EH (cell line): ENCODE measurements at places on chromosomes 11 and 22.

GRCh38 chr11:86551288-86552092, 120.9 kb downstream of the ME3 start:
- DNase-seq, result peak; percentile 96

- no peak for DNase-seq
These were observed 63.0 kb downstream of the P4HA3 start for GRCh38 chr11:74248469-74248868.

- DNase-seq, result no peak
These were observed at the start of gene DRD2 for GRCh38 chr11:113475160-113475761. Gene DRD2, minus strand, starts transcription at chr11:113475398. Its CDS starts 50,747 bp downstream, at chr11:113424651.

DNA sequence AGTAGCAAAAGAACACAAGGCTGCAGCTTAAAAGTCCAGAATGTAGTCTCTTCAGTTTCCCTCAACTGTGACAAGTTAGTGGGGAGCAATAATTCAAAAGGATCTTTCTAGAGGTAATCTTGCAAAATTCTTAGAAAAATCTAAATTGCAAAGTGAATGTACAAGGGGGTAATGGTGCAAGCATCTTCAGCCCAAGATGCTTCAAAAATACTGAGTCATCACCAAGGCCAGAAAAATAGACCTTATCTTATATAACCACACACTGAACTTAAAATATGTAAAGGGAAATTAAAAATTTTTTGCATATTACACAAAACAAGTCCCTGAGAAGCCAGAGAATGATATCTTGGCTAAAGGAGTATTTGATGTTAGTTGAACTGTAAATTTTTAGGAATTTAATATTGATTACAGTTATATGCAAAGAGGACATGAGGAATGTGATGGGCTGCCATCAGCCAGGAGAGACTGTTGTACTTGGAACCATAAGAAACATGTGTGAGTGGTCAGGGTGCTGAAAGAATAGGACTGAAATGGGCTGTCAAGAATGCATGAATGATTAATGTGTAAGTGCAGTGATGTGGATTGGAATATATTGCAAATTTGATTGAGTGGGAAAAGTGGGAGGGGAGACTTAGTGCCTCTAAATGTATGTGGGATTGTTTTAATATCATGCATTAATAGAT, 85.7 kb upstream of the LIN7C start:
- DNase-seq, result peak; percentile 9

DNA sequence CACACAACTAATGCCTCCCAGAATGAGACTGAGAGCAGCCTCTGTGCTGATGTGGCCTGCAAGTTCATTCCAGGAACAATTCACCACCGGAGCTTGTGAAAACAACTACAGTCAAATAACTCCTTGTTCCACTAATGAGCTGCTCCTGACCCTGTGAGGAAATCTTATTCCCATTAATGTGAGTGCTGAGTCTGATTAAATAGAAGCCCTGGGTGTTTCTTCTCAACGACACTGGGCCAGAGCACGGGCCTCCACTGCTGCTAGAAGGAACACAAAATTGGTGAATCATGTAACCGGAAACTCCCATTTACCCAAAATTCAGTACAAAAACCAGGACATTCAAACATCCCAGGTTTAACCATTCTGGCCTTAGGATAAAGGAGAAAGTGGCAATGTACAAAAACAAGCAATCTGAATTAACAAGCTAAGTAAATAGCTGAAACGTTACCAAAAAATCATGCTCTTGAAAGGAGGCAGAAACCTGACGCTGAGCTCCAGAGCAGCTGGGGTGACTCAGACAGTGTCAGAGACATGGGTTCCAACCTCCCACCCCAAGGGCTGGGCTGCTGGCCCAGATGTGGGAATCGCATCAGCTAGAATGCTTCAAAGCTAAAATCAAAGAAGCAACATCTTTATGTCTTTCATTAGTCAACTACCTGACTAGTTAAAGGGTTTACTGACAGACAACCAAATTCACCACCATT, 26.7 kb downstream of the SERGEF start:
- peak; percentile 71 for DNase-seq

DNA sequence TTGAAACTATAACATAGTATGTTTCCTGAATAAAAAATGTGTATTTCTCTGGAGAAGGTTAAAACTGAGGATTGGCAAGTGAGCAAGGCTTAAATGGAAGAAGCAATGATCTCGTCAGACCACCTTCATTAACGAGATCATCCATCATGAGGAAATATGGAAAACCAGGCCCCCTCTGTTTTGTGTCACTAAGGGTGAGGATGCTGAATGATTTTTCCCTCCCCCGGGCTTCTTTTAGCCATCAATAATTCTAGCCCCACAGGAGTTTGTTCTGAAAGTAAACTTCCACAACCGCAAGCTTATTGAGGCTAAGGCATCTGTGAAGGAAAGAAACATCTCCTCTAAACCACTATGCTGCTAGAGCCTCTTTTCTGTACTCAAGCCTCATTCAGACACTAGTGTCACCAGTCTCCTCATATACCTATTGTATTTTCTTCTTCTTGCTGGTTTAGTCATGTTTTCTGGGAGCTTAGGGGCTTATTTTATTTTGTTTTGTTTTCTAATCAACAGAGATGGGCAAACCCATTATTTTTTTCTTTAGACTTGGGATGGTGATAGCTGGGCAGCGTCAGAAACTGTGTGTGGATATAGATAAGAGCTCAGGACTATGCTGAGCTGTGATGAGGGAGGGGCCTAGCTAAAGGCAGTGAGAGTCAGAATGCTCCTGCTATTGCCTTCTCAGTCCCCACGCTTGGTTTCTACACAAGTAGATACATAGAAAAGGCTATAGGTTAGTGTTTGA, 5.8 kb upstream of the HBE1 start:
- no peak for DNase-seq

- no peak for DNase-seq
These were observed 109.4 kb downstream of the KIF18A start for GRCh38 chr11:27998552-27998951.

DNA sequence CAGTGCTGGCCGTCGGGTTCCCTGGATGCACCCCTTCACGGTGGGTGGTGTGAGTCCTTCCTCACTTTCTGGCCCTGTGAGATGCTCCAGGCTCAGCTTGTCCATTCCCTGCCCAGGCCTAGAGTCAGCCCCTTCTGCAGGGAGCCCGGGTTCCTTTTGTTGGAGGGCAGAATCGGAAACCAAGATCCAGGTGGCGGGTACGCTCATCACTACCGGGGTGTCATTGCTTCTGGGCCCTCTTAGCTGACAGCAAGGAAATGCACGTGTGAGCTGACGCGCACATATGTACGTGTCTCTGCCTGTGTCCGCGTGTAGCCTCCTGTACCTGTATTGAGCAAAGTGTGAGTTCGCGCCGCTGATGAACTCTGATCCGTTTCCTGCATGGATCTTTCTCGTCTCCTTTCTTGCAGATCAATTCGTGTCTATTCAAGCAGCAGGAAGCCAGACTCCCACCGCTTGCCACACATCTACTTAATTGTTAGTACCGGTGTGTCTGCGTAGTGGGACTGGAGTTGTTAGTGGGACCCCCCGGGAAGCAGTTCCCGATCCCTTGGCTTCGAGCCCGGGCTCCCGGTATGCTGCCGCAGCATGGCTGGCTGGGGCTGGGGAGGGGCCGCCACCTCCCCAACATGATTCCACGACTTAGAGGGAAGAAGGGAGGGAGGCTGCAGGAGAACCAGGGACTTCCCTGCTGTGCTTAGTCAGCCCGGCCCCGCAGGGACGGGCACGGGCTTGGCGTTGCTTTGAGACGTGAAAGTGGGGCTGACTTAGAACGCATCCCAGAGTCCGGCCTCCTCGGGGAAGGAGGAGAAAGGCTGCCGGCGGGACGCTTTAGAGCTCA, 35.9 kb upstream of the GRAMD4 start:
- DNase-seq, result peak; percentile 40

DNA sequence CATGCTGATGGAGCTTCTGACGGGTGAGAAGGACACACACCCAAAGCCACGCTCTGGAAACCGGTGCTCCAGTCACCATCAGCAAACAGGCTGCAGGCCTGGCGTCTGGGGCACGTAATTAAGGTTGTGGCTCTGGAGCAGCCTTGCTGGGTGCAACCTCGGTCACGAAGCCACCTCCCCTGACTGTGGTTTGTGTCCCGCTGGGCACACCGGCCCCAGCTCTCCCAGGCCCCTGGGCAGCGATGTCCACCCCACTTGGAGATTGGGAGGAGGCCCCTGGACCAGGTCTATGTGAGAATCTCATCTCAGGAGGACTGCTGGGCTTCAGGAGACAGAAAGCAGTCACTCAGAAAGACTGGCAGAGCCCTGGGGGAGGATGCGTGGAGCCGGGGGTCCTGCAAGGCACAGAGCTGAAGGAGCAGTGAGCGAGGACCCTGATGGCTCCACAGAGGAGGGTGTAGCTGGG, 631.6 kb downstream of the BRD1 start:
- DNase-seq, result no peak

GRCh38 chr22:22944268-22944985, 56.8 kb downstream of the IGLL5 start:
- DNase-seq, result no peak

GRCh38 chr11:43738600-43739409, 58.3 kb downstream of the HSD17B12 start:
- DNase-seq, result peak; percentile 91

DNA sequence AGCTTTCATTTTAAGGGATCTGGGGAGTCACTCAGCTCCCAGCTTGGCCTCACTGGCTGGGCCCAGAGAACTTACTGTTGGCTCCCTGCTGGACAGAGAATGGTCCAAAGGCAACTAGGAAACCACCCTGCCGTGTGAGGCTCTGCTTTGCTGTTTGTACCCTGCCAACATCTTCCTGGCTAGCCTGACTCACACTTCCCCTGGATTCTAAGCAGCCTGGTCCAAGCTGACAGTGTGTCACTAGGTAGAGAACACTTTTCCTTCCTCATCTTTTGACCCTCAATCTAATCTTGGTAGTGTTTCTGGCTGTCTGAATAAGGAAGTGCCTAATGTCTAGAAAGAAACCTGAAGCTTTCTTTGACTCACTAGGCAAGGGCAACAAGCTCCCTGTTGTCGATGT, 76.7 kb downstream of the FAR1 start:
- no peak for DNase-seq

- no peak for DNase-seq
These were observed 1.5 kb upstream of the SIPA1 start for GRCh38 chr11:65636108-65637031.

DNA sequence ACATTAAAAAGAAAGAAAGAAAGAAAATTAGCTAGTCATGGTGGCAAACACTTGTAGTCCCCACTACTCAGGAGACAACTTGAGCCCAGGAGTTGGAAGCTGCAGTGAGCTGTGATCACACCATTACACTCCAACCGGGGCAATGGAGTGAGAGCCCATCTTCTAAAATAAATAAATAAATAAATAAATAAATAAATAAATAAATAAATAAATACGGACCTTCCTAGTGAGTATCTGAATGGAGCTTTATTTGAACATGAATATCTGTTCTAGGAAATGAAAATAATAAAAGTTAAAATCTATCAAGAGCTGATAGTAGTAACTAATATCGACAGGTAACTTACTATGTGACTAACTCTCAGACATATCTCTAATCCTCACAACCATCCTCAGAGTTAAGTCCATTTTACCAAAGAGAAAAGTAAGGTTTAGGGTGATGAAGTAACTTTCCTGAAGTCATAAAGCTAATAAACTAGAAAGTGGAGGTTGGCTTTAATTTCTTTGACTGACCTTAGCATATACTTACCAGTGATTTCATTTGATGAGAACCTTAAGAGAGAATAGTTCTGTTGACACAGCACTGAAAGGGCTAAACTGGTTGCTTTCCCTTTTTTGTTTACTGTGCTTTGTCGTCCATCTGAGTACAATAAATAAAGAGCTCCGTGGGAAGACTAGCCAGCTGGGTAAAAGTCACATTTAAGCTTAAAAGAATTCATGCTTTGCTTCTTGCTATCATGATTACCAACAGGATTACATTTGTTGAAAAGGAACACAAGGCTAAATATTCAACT, 22.4 kb downstream of the ENTHD1 start:
- no peak for DNase-seq

DNA sequence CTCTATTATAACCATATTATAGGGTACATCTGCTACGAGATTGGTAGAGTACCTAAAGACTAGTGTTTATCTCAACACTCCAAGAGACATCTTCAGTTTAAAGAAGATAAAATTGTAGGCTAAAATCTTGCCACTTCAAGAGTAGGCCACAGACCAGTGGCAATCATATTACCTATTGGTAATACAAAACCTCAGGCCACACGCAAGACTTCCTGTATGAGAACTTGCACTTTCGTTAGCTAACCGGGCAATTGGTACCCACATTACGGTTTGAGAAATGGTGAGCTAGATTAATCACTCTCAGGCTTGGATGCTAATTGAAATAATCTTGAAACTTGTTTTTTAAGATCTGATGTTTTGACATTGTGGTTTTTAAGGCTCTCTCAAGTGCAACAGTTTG, 772.7 kb downstream of the LRRC4C start:
- no peak for DNase-seq

DNA sequence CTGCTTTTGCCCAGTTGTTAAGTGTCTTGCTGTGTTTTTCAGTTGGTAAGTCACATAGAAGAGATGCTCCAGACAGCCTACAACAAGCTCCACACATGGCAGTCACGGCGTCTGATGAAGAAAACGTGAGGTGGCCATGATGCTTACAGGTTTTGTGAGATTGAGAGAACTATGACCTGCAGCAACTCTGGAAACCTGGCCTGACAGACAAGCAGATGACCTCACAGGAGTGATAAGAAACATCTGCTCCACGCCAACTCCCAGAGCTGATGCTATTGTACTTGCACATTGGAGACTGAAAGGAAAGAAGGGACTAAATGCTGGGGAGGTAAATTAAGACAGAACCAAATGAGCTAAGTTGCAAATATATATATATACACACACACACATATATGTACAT, 28.6 kb upstream of the LDHA start:
- DNase-seq, result no peak

- no peak for DNase-seq
These were observed 74.5 kb upstream of the PICALM start for GRCh38 chr11:86143087-86144030.

DNA sequence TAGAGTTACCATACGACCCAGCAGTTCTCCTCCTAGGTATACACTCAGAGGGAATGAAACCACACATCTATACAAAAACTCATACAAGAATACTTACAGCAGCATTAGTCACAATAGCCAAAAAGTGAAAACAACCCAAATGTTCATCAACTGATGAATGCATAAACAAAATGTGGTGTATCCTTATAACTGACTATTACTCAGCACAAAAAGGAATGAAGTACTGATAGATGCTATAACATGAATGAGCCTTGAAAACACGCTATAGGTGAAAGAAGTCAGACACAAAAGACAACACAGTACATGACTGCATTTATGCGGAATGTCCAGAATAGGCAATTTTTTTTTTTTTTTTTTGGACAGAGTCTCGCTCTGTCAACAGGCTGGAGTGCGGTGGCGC, 23.1 kb downstream of the NCAPD3 start:
- DNase-seq, result no peak
